ENCODE measurements at places on chromosomes 7 and 10.
A peak's percentile ranks its signal among the peaks of the same experiment; 100 is the strongest.

DNA sequence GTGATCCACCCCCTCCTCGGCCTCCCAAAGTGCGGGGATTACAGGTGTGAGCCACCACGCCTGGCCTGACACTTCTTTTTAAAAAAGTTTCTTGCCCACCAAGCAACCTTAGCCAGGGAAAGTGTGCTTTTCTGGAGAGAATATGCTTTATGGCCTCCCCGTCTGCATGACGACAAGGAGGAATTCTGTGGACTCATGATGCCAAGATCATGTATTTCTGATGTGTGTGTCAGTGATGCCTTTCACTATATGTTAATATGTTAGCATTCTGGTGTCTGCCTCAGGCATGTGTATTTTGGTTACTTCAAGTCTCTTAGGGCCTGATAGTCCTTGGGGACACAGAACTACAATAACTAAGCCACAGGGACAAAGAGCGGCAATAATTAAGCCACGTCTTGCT lies 2.1 kb downstream of the PDSS1 start:
- no peak for DNase-seq

GRCh38 chr7:130095812-130096211 lies 25.5 kb downstream of the KLHDC10 start:
- no peak for DNase-seq

- DNase-seq = peak; percentile 76
Observed at GRCh38 chr7:149209518-149210269, 14.3 kb downstream of the ZNF282 start.

GRCh38 chr10:128030498-128031072 lies 95.6 kb downstream of the MKI67 start:
- no peak for DNase-seq

DNA sequence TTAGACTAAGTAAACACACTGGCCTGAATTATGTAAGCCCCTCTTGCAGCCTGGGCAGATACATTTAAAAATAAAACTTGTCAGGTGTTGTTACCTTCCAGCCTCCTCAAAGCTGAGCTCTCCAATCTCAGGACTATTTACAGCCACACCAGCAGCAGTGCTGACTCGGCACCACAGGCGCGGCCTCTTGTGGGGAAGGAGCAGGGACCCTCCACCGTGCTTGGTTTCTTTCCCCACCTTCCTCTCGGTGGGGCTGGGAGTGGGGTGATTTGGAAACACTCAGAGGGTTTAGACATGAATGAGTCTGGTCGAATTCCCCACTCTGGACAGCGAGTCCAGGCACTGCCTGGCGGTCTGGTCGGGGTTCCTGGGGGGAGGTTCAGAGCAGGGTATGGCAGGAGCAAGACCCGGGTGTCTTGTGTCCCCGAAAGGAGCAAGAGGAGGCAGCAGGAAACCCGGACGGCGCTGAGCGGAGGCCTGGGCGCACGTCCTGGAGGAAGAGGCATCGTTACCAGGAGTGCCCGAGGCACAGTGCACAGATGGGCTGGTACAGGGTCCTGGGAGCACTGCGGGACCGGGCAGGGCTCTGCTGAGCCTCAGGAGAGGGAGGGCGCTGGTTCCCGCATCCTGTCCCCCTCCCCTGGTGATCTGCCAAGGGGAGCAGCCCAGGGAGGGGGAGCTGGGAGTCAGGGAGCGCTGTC lies 29.2 kb upstream of the CFAP46 start:
- DNase-seq = no peak

GRCh38 chr7:7151865-7152264 lies 30.5 kb upstream of the C1GALT1 start:
- no peak for DNase-seq

- DNase-seq = peak; percentile 53
Observed at GRCh38 chr10:110504111-110504735, 6.5 kb downstream of the DUSP5 start.

- peak; percentile 46 for DNase-seq
Observed at GRCh38 chr7:39735903-39736302, 112.5 kb downstream of the RALA start.

- no peak for DNase-seq
Observed at GRCh38 chr10:51145375-51145774, 71.1 kb downstream of the PRKG1 start.

- DNase-seq = peak; percentile 56
Observed at GRCh38 chr10:30985512-30985911, 46.2 kb downstream of the ZNF438 start.

DNA sequence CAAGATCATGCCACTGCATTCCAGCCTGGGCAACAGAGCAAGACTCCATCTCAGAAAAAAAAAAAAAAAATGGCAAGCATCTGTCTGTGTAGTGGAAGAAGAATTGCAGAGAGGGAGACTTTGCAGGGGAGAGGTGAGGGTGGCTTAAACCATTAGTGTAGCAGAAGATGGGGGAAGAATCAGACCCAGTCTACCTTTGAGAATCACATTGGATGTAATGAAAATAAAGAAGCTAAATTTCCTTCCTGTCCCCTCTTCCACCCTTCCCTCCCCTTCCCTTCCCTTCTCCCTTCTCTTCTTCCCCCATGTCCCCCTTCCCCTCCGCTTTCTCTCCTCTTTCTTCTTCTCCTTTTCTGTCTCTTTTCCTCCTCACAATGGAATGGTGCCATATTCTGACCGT lies 180.8 kb upstream of the SVIL start:
- DNase-seq = no peak

DNA sequence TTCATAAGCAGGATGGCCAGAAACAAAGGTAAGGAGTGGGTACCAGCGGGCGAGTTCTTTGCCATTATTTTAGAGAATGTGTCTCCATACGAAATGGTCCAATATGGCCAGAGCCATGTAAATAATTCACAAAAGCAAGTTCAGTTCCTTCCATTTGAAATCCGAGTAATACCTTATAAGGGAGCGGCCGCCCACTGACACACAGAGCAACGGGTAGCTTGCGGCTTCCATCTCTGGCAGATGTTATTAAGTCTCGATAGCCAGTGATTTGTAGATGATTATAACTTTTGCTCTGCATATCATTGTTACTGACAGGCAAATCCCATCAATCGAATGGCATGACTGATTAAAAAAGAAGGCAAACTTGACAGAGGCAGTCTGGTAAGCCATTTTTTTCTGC lies 63.2 kb downstream of the GFRA1 start:
- DNase-seq = no peak

GRCh38 chr7:73892003-73892999 lies 31.3 kb downstream of the TMEM270 start:
- peak; percentile 58 for DNase-seq

- no peak for DNase-seq
Observed at GRCh38 chr10:125995726-125996304, 99.5 kb downstream of the FANK1 start.

DNA sequence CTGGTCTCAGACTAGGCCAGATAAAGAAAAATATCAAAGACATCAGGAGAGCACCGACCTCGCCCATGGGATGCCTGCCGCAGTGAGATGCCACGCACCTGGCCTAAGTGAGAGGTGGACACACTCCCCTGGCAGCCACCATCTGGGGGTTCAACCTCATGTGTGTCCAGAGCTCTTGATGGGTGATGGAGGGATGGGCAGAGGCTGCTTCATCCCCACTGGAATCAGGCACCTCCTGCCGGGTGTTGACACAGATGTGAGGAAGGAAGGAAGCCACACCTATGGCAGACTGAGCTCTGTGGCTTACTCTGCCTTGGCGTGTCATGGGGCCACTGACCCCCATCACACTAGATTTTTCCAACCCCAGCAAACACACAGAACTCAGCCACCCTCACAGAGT lies 11.4 kb downstream of the ZNF488 start:
- no peak for DNase-seq

GRCh38 chr7:126657599-126658358 lies 595.0 kb downstream of the GRM8 start:
- DNase-seq = peak; percentile 13

- no peak for DNase-seq
Observed at GRCh38 chr7:152173372-152174070, 148.0 kb downstream of the GALNT11 start.

GRCh38 chr10:13945390-13946208 lies 358.8 kb downstream of the PRPF18 start:
- DNase-seq = peak; percentile 33

DNA sequence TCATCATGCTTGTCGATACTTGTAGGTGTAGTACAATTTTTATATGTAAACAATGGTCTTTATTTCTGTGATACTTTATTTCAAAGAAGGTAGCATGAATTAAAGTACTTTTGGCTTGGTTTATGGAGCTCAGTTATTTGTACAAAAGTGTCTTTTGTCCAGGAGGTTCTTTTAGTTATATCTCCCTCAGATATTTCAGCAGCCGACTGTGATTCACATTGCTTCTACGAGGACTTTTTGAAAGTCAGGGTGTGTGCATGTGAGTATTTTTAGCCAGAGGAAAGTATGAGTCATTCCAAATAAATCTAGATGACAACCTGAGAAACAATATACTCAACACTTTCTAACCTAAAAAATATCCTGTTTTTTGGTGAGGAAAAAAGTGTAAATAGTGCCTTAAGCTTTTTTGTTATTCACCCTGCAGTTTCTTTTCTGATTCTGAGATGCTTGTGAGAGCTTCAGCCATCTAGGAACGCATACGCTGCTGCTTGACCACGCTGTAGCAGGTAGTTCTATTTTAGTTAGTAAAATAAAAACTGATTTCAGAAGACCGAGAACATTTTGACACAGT lies 595 bp upstream of the SUN1 start:
- peak; percentile 93 for DNase-seq

GRCh38 chr7:123748171-123748733 lies 551 bp downstream of the WASL start:
- peak; percentile 49 for DNase-seq

DNA sequence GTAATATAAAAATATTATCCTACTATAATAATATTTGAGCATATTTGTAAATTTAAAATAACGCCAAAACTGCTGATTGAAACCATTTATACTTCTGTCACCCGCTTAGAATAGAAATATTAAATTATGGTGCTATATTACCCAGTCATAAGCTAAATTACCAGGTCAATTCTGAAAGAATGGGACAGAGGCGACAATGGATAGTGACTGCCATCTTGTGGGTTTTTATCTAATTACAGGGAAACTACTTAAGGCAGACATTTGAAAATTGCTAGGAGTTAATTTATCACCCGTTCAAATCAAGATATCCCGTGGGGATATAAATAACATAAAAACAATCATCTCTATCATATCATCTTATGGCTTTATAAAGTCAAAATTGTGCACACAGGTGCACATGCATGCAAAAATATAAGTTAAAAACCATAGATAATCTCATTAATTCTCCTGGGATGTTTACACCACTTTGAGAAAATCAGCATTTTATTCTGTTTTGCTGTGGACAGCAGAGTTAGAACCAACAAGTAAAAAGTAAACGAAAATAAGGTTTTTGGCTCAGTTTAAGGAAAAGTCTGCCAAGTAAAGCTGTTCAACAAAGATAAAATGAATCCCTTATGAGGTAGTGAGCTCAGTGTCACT lies 41.3 kb upstream of the HPSE2 start:
- peak; percentile 11 for DNase-seq

GRCh38 chr10:30990971-30991646 lies 40.6 kb downstream of the ZNF438 start:
- no peak for DNase-seq

DNA sequence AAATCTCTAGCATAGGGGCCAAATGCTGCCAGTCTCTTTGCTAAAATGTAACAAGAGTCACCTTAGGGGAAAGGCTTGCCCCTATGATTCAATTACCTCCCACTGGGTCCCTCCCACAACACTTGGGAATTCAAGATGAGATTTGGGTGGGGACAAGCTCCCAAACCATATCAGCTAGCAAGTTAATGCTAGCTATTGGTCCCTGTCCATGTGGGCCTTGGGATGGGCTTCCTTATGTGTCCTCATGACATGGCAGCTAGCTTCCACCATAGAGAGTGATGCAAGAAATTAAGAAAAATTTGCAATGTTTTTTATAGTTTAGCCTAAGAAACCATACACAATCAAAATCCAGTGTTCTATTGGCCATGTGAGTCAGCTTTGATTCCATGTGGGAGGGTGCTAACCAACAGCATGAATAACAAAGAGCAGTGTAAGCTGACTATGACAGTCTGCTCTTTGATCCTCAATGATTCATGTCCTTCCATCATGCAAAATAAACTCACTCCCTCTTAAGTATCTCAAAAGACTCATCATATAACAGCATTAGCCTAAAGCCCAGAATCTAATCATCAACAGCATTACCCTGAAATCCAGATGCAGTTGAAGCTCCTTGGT lies 21.7 kb upstream of the ZNF365 start:
- DNase-seq = peak; percentile 72

DNA sequence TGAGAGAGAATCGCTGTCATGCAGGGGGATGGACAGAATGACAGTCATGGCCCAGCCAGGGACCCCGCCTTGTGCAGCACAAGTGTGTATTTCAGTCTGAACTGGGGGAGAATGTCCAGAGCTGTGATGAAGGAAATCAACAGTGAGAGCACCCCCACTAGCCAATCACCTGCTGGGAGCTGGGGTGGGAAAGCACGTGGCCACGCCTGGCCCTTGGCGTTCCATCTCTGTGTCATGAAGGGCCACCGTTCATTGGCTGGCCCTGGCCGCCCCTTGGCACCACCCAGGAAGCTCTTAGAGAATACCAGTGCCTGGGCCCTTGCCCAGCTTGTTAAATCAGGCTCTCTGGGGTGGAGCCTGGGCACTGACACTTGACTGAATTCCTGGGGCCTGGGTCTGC lies 22.8 kb downstream of the GRID1 start:
- DNase-seq = no peak

DNA sequence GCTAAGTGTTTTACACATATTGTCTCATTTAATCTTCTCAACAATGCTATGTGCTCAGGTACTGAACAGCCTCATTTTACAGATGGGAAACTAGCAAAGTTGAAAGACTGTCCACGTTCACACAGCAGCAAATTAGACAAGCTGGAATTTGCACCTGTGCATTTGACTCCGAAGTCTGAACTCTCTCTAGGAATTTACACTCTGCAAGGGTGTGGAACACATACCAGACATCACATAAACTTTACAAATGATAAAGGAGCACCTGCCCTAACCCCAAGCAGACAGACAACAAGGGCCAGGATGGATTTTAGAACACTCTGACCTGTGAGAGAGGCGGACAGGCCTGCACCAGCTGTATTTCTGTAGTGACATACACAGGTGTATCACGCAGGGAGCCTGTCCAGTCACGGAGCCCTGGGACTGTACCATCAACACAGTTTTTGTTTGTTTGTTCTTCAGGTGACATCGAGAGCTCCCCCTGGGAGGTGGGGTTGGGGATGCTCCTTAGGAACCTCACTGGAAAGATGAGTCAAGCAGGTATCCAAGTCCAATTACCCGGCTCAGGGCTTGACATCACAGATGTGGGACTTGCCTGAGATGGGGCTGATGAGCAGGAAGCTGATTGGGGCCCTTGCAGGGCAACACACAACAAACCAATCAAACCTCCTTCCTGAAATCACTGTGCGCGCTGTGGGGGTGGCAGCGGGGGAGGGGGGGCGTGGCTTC lies 31.0 kb downstream of the MKI67 start:
- DNase-seq = no peak

DNA sequence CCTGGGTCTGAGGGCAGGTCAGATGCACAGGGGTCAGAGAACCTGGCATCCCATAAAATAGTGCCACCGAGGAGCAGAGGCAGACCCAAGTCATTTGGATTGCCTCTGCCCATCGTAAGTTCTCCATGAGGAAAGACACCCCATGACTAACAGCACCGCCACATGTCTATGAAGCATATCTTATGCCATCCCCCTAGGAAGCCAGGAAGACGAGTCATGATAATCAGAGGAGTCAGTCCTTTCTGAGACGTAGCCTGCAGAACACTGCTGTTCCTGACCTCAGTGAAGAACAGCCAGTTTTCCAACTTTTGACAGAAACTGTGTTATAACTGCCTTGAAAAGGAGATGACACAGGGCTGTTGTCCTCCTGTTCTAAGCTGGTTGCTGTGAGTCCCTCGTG lies 51.2 kb downstream of the INSYN2A start:
- peak; percentile 93 for DNase-seq

GRCh38 chr10:94916423-94916822 lies 22.0 kb upstream of the CYP2C9 start:
- no peak for DNase-seq

GRCh38 chr10:71473671-71474599 lies 77.2 kb downstream of the CDH23 start:
- no peak for DNase-seq
